ENCODE measurements at places on chromosomes 12 and 14.

GRCh38 chr12:49792181-49792970 is 35.8 kb downstream of the NCKAP5L start:
- DNase-seq = no peak

DNA sequence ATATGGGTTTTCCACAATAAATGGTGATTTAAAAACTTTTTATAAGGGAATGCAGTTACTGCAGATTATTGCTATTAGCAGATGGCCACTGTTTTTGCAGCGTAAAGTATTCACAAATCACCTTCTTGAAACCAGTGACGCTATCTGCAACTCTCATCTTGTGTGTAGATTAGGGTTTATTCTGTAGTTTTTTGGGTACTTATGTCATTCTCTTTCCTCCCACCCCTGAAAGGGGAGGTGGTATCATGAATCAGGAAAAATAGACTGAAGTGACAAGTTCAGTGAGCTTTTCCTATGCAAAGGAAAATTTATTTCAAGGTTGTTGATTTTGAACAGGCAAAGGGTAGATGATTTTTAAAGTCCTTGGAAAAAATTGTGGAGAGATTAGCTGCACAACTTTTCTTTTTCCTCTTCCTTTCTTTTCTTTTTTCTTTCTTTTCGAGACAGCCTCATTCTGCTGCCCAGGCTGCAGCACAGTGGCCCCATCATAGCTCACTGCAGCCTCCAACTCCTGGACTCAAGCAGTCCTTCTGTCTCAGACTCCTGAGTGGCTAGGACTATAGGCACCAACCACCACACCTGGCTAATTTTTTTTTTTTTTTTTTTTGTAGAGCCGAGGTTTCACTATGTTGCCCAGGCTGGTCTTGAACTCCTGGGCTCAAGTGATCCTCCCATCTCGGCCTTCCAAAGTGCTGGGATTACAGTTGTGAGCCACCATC is 1.6 kb downstream of the FRS2 start:
- no peak for DNase-seq

DNA sequence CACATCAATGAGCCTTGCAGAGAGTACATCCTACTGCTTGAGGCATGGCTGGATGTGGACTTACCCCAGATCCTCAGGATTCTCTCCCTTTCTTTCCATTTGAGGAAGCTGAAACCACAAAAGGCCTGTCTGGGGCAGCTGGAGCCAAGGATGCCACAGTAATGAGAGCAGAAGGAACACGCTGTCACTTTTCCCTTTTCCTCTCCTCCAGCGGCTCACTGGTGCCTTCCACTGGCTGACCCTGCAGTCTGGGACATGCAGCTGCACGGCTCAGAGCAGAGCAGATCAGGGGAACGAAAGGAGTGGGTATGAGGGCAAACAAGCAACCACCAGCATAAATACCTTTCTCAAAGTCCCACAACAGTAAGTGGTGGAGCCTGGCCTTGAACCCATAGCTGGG is 78.2 kb downstream of the GAS2L3 start:
- DNase-seq = no peak

DNA sequence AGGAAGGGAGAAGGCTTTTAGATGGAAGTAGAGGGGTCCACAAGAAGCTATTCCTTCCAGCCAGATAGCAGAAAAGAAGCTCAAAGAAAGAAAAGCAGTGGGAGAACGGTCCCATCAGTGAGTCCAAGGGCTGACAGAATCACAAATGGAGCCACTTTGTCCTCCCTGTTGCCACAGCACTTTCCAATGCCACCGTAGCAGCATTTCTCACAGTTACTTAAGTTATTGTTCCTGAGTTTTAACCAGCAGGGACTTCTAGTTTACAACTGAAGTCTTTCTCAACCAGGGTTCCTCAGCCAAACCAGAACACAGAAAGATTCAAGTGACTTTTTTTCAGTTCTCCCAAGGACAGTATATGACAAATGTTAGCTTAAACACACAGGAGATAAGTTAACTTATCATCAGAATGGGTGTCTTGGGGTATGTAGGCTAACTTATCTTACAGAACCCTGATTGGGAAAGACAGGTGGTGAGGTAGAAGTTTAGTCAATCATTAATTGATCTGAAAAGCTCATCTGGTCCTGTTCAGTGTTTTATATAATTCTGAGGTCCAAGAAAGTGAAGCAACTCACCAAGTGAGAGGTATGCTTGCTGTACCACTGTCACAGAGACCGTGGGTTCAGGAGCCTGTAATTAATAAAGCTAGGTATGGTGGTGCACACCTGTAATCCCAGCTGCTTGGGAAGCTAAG is 7.0 kb downstream of the GATC start:
- no peak for DNase-seq

GRCh38 chr14:77416836-77417235 is 6.5 kb downstream of the NOXRED1 start:
- DNase-seq = no peak

- no peak for DNase-seq
Observed at GRCh38 chr12:65593239-65593701, 231.0 kb upstream of the HMGA2 start.

DNA sequence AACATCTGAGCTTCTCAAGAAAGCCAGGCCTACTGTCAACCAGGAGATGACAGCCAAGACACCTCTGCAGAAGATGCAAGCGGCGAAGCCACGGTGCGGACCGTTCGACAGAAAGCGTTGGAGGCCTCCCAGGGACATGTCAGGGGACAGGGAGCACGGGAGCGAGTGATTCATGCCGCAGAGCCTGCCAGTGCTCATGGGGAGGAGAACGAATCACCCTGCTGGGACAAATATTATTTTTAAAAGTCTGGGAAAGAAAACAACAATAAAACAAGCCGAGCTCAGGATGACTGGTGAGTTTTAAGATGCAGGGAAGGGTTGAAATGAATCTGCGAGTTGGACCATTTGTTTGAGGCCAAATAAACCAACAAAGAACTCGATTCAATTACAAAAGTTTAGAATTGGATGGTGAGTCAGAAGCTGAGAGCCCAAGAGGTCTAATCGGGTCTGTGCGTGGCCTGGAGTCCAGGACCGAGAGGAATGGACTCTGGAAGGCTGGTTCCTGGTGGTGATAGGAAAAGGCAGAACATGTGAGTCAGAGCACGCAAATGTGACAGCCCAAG is 91.0 kb downstream of the RBM19 start:
- no peak for DNase-seq

DNA sequence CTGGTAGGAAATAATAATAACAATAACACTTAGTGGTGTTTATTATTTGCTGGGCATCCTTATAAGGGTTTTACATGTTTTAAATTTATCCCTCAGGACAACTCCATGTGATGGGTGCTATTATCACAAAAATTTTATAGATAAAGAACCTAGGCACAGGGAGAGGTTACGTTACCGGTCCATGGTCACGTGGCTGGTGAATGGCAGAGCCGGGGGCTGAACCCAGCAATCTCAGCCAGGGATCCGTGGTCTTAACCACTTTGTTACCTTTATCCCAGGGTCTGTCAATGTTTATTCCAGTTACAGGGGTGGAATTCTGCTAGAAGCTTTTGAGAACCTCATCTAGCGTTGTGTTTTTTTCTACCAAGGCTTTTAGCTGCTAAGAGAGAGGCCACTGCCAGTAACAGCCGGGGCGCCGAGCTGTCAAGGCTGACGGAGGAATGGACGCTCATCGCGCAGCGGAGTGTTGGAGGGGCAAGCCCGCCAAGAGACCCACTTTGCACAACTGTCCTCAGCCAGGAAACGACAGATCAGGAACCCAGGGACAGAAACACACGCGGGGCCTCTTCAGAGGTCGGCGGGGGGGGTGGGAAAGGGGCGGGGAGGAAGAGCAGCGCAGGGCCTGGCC is 418 bp downstream of the AMN1 start:
- no peak for DNase-seq

DNA sequence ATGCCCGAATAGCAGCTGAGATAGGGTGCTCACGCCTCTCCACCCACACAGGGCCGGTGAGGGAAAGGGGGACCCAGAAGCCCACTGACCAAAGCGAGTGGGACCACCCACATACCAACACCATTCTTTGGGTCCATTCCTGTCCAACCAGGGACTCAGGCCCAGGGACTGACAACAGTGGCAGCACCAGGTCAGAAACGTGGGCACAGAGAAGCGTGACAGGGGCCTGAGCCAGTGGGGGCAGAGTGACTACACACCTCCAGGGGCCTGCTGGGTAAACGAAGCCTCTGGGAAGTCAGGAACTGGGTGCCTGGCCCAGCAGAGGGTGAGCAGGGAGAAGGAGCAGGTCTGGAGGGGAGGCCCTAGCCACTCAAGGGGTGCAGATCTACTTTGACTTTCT is 13.7 kb downstream of the SPRYD3 start:
- peak; percentile 37 for DNase-seq

DNA sequence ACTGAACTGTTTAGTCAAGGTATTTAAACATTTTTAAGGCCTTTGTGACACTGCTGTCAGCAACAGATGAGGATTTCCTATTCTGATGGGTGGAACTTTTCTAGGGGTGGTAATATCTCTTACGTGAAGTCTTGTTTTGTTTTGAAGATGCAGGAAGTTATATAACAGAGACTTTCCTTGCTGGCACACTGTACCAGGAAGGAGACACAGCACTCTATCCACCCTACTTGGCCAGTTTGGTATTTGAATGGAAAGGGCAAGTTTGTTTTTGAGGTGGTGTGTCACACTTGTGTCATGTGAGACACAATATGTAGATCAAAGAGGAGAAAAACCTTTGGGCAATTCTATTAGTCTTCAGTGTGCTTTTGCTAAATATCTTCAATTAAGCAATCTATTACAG is 51.6 kb upstream of the SRP54 start:
- DNase-seq = no peak

DNA sequence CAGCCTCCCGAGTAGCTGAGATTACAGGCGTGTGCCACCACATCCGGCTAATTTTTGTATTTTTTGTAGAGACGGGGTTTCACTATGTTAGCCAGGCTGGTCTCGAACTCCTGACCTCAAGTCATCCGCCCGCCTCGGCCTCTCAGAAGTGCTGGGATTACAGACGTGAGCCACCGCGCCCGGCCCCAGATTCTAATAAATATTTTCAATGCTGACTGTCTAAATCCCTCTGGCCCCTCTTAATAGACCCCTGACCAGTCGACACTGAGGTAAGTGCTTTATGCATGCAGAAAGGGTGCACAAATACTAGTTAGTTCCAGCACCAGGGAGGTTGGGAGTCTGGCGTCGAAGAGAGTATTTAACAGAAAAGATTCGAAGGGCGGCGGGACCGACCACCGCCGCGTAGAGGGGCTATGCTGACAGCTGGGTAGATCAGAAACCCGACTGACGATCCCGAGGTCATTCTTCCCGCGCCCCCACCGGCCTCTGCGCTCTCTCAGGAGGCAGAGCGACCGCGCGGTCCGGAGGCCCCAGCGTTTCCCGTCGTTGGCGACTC is 1.1 kb upstream of the SPATS2 start:
- no peak for DNase-seq

GRCh38 chr14:73797543-73798265 is 53.9 kb upstream of the PTGR2 start:
- no peak for DNase-seq

DNA sequence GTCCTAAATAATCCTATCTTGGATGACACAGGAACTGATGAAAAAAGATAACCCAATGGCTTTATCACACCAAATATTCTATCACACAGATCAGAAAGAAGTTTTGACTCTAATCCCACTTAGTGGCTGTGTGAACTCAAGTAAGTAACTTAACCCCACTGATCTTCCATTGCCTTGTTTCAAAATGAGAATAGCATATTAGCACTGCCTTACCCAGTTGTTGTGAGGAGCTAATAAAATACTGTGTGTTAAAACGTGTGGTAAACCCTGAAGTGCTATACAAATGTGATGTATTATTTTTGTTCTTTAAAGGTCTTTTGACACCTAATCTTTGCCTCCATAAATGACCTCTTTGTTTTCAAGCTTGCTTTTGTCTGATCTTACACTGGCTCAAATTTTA is 60.9 kb upstream of the ARID2 start:
- no peak for DNase-seq

DNA sequence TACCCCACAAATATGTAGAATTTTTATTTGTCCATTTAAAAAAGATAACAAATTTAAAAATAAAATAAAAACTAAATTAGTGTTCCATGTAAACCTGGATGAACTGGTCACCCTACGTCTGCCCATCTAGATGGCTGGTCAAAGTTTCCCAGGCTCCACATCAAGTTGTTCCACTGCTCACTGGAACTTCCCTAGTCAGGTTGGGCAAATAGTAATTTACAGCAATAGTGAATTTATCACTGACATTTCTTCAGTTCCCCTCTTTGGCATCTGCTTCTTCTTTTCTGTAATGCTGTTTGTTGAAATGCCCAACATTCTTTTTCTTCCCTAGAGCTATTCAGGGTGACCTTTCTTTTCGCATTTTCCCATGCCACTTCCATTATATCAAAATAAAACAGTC is 272.7 kb upstream of the BTG1 start:
- no peak for DNase-seq

- DNase-seq = no peak
Observed at GRCh38 chr12:120847814-120848213, 56.3 kb downstream of the SPPL3 start.

DNA sequence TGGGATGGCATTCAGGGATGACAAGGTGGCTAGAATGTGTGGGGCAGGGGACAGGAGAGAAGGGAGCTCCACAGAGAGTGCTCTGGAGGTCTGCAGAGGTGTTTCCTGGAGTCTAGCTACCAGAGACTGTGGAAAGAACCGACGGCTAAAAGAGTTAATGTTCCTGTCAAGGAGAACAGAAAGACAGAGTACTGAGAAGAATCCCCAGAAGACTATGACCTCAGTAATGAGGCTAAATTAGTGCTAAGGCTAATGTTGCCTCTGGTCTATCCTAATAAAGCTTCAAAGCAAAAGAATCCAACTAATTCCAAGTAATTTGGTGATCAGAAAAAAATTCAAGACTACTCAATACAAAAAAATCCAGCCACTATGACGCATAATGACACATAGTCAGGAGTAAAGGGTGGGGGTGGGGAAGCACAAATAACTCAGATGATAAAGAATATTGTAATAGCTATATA is 44.7 kb downstream of the FERMT2 start:
- DNase-seq = no peak

DNA sequence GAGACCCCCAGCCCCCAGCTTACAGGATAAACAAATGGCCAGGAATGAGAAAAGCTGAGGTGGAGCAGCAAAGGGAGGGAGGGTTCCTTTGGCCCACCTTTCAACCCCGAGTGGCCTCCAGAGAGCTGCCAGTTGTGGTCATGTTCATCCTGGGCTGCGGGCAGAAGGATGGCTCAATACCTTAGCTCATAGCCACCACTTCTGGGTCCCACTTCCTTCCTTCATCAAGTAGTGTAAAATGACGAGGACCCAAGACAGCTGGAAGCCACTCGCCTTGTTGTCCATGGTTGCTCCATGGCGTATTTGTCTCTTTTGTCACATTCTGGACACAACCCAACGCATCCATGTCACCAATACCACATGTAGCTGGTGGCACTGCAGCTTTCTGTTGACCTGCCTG is 24.2 kb downstream of the CRACR2A start:
- DNase-seq = no peak

- no peak for DNase-seq
Observed at GRCh38 chr12:111312708-111313107, 56.2 kb downstream of the PHETA1 start.

- DNase-seq = no peak
Observed at GRCh38 chr14:59346796-59347510, 118.2 kb downstream of the GPR135 start.

All from left hindlimb (tissue), 1 donor.